ENCODE measurements at places on chromosomes 16 and 17. TPM values are rescaled to one million over a fixed set of nuclear protein-coding genes. Genes with fewer than 3 reads are reported as not detected.
A peak's percentile ranks its signal among the peaks of the same experiment; 100 is the strongest.

- peak; percentile 91 for DNase-seq
Measured at GRCh38 chr17:39199820-39200069, 338 bp upstream of the RPL19 start.

GRCh38 chr16:54290833-54291655 lies 4.5 kb upstream of the IRX3 start:
- DNase-seq: no peak

DNA sequence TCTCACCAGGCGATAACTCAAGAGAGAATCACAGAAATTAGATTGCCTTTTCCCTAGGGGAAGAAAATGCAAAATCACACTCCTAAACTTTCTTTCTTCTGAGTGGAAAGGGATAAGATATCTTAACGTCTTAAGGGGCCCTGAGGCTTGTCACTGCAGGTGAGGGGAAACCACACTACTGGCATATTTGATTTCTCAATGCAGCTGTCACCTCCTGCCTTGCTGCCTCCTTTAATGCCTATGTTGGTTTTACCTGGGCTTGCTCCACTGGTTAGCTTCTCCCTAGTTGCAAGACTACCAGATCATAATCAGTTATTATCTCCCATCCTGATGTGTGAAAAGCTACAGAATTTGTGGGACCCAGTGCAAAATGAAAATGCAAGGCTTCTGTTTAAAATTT lies 4.5 kb upstream of the HERPUD1 start:
- no peak for DNase-seq

Gene PERCC1
- 0.34 TPM for total RNA-seq

Gene UBE2Z
- total RNA-seq: 68.1 TPM

Gene SDR42E2
- total RNA-seq: not detected

Gene GPR139
- not detected for total RNA-seq

Measured in mucosa of descending colon (tissue), 3 donors.